Stimulated activated CD4-positive, alpha-beta T cell treated with anti-CD3 and anti-CD28 coated beads, Interleukin-4, amount 100 ng/mL, for 48 hours (primary cell): ENCODE measurements at places on chromosomes 12 and 14.

- DNase-seq: no peak
Observed at GRCh38 chr14:92938235-92938875, 15.4 kb downstream of the CHGA start.

DNA sequence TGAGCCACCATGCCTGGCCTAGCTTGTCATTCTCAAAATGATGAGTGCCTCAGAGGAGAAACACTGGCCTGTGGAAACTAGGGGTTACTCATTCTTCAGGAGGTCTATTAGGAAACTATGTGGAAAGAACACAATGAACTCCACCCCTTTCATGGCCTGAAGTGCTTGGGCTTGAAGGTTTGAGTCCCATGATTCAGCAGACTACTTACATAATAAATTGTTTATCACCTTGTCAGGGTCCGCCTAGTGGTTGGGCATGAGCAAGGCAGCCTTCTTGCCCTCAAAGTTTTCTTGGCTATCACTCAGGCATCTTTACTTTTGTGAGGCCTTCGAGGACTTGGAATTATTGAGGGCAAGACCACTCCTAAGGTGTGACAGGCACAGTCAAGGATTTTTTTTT, 251.2 kb downstream of the ACSS3 start:
- no peak for DNase-seq

DNA sequence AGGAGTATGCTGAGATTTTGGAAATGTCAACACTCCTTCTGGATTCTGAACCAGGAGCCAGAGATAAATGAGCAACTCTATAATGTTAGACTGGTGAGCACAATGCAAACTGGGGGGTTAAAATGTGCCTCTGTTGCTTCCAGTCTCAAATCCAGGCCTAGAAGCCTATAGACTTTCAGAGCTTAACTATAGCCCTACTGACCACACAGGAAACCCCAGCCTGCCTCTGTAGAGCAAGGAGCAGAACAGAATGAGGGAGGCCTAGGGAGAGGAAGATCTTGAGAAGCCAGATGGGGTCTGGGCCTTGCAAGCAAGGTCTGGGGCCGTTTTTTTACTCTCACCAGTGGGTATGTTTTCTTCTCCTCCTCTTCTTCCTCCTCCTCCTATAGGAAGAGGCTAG, 225.4 kb upstream of the KITLG start:
- DNase-seq: no peak

- DNase-seq: no peak
Observed at GRCh38 chr12:65808580-65808979, 15.7 kb upstream of the HMGA2 start.

DNA sequence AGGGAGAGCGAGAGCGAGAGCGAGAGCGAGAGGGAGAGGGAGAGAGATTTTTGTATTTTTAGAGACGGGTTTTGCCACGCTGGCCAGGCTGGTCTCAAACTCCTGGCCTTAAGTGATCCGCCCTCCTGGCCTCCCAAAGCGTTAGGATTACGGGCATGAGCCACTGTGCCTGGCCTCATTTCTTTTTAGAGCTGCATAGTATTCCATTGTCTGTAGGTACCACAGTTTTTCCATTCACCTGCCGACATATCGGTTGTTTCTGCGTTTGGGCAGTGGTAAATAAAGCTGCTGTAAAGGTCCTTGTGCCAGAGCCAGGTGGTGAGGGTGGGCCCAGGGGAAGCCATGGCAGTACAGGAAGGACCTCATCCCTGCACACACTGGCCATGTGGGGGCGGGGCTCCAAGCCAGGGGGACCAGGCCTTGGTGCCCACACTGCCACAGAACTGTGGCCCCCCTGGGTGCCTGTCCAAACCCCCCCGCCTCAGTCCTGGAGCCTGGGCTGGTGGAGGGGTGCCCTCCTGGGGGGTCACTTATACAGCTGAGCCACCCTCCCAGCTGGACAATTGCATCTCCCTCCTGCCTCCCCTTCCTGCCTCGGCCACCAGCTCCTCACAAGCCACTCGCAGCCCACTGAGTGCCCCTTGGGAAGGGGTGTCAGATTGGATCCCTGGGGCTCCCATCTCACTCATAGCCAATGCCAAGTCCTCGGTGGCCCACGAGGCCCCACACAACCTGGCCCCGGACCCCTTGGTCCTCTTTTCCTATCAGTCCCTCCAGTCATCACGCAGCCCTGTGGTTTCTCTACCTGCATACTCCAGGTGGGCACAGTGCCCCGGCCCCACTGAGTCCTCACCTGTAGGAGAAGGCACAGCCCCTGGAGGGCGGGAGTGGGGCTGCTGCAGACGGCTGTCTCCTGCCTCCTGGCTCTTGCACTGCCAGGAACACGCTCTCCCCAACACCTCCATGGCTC, 1.7 kb upstream of the PUS1 start:
- DNase-seq: no peak

DNA sequence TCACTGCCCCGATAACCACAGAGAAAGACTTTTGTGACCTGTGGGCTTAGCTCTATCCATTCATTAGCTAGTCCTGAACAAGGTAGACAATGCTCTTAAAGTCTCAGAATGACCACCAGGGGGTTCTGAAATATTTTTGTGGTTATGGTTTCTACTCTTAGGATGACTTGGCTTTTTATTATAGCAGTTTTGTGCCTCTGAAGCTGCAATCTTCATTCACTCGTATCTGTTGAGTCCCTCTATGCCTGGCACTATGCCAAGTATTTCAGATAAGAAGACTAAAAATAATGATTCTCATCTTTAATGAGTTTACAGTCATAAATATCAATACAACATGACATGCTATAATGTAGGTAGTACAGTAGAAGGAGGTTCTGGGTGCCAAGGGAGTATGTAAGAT, 130.8 kb upstream of the TRHDE start:
- no peak for DNase-seq

GRCh38 chr12:25811656-25812126, 146.8 kb upstream of the RASSF8 start:
- DNase-seq: no peak

- no peak for DNase-seq
Observed at GRCh38 chr12:113072136-113072535, 15.6 kb downstream of the DTX1 start.

DNA sequence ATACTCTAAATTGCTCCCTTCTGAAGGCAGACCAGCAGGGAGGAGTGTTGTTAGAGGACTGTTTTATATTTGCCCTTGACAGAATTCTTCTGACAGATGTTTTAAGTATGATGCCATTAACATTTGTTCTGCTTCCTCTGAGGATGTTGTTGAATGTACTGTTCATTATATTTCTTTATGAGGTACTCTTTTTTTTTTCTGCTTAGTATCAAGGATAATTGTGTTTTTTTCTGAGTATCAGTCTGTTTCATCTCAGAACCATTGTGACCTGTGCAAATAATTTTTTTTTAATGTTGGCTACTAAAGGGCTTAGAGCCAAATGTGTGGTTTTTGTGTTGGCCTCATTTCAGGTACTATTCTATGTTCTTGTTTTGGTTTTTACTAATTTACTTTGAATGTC, 10.6 kb downstream of the METAP2 start:
- no peak for DNase-seq

GRCh38 chr14:102461490-102462338, 47.9 kb downstream of the ANKRD9 start:
- DNase-seq: no peak

- no peak for DNase-seq
Observed at GRCh38 chr12:44227616-44228015, 391.7 kb downstream of the TMEM117 start.

- DNase-seq: no peak
Observed at GRCh38 chr14:70186900-70187451, 1.8 kb downstream of the SLC8A3 start.

DNA sequence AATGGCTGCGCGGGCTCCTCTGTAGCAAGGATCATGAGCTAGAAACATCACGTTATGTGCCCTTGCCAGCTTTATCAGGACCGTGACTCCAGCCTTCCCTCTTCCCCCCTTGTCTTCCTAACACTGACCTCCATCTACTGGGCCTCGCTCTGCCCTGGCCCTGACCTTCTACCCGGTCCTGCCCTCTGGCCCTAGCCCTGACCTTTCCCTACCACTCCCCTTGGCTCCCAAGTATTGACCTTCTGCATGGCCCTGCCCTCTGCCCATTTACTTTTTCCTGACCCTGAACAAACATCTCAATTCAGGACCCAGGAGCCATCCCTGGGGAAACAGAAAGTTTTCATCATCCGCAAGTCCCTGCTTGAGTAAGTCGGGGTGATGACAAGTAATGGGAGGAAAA, 2.0 kb downstream of the SOAT2 start:
- no peak for DNase-seq
